T-helper 17 cell (primary cell): ENCODE measurements at places on chromosomes 11 and 22.

DNA sequence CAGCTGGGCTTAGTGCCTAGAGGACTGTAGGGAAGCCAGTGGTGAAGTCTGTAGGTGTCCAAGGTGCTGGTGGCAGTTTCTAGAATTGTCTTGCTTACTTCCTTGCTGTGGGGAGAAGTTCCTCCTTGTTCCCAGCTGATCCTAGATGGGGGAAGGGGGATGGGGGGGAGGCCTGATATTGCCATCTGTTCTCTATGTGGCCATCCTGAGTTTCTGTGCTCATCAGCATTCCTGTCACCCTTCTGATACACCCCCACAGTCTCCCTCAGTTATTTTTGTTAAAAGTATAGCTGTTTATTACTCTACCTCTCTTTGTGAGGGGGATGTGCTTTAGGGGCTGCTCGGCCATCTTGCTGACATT, 36.5 kb downstream of the MADD start:
- DNase-seq = no peak

- DNase-seq = no peak
Observed at GRCh38 chr11:117420143-117420485, 92.5 kb downstream of the CEP164 start.

- no peak for DNase-seq
Observed at GRCh38 chr22:41885516-41885915, 29.4 kb downstream of the SHISA8 start.

- DNase-seq = no peak
Observed at GRCh38 chr11:377174-377865, 8.0 kb downstream of the B4GALNT4 start.

GRCh38 chr11:103368145-103368544, 258.9 kb downstream of the DYNC2H1 start:
- no peak for DNase-seq

DNA sequence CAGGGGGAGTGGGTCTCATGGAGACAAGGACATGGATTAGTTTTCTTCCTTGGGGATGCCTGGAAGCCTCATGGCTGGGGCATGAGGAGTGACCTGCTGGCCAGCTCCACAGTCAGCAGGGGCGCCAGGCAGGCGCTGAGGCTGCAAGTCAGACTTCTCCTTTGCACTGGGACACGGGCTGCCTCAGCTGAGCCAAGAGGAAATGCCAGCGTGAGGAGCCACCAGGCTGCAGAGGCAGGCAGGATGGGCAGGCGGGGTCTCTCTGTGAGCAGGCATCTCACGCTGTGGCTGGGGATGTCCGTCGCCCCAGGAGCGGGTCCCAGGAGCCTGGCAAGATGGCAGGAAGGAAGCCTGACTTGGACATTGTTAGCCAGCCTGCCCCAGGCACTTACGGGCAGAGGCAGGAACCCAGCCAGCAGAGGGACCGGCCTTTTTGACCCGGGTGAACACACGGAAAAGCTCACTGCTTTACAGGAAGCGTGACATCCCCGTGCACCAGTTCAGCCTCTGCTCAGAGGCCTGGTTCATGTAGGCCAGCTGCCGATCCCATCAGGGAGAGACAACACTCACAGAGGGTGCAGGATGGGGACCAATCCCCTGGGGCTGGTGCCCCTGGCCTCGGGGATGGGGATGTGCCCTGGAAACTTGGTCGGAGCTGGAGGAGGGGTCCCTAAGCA, 10.2 kb downstream of the GNB1L start:
- no peak for DNase-seq
